ENCODE measurements at places on chromosomes 3 and 15. TPM values are rescaled to one million over a fixed set of nuclear protein-coding genes. Genes with fewer than 3 reads are reported as not detected.

Gene TAGLN3
- not detected for total RNA-seq

Gene CPEB1
- not detected for total RNA-seq

Gene VWA5B2
- total RNA-seq, result not detected

Gene USP4
- 22.0 TPM for total RNA-seq

Gene SACM1L
- 30.4 TPM for total RNA-seq

Gene DOCK3
- 1.5 TPM for total RNA-seq
